ENCODE measurements at places on chromosomes 6 and 20.

DNA sequence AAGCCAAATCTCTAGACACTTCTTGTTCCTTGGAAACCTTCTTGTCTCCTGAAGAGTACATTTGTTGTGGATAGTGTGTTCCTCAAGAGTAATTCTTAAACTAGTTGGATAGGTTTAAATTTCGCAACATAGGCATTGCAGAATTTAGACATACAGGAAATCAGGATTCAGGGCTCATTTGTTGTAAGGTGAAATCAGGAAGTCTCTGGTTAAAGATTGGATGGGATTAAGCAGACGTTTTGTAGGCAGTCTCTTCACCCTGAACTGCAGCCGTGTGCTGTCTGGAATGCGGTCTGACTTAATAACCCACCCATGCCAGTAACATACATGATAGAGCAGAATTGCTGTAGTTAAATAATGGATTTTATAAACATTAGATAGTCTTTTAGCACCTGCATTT, 21.7 kb downstream of the HIVEP1 start:
- DNase-seq, result no peak

DNA sequence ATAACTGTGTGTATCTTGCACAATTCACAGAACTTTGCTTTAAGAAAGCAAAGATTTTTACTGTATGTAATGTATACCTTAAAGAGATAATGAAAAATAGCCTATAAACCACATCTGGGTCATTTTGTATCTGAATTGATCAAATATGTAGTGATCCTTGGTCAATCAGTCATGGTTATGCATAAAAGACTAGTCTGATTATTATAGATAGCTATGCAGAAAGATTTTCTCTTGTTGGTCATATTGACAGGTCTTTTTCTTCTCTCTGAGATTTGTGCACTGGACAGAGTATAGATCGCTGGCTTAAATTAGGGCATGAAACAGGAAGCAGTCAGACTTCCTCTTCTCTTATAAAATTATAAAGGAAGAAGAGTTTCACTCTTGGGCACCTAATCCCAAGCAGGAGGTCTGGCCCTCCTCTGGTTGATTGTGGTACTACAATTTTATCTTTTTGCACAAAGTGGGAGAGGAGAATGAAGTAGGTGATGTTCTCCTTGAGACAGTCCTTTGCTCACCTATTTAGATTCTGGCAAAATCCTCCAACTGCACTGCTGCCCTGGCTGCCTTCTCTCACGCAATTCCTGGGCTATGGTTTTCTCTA, 380.9 kb upstream of the RGS17 start:
- DNase-seq, result no peak

DNA sequence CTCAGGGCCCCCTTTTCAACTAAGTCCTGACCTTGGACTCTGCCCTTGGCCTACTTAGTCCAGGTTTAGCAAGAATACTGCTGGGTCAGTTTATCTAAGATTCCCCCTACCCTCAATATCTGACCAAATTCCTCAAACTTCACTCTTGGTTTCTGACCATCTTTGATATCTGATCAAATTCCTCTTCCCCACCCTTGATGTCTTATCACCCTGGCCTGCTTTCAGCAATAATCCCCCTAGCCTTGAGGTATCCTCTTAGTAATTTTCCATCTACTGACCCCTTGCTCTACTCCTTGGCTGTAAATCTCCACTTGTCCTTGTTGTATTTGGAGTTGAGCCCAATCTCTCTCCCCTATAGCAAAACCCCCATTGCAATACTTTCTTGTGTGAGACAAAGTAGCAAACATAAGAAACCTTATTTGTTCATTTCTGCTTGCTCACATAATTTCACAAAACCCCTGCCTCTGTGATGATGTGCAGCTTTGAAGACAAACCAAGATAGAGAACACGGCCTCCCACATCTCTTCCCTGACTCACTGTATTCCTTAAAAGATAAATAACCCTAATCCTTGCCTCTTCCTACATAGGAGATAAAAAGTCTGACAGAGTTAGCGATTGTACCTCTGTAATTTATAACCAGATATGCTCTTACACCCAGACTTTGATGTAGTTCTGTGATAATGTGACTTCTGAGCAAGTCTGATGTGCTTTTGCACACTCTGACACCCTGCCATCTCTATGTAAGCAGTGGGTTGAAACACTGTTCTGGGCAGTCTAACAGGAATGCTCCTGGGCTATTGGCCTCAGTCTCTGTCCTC, 13.8 kb upstream of the IYD start:
- DNase-seq, result no peak

DNA sequence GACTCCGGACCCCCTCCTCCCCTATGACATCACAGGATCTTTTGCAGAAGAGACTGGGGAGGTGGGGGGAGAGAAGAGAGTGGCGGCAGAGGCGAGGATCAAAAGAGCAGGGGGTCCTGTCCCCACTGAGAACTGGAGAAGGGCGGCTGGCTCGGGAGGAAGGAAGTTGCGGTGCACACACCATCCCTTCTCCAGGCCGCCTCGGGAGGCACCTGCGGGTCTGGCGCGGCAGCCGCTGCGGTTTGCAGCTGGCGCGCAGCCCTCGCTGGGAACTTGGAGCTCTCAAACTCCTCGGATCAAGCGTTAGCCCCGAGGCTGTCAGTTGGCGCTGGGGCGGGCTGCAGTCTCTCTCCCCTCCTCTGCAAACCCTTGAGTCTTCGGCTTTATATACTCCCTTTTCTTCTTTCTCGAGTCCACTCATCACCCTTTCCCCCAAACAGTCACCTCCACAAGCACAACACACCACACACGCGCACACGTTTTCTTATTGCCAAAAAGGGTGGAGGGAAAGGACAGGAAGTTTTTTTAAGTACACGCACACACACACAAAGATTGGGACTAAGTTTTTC, 180.7 kb downstream of the TBXT start:
- no peak for DNase-seq

DNA sequence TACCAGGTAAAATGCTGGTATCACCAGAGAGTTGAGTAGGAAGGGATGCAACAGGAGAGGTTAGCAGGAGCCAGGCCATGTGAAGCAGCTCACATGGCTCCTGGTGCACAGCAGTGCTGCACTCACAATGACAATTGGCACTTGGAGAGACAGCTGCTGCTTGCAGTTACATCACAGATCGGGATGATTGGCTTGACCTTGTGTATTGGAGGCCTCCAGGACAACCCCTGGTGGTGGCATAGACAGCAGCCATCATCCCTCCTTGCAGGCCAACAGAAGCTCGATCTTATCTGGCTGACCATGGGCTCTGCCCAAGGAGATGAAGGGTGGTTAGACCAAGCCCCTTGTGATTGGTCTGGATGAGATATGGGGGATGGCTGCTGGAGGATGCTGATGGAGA, 73.0 kb downstream of the EYA2 start:
- DNase-seq, result no peak

GRCh38 chr20:59163631-59164530, at the start of gene ZNF831:
Gene ZNF831 (plus strand): TSS chr20:59163821. CDS start chr20:59191020, 27,199 bp downstream.
- peak; percentile 47 for DNase-seq
